ENCODE measurements at places on chromosomes 1 and 21. TPM values are rescaled to one million over a fixed set of nuclear protein-coding genes. Genes with fewer than 3 reads are reported as not detected.

MATN1 gene
- 0.42 TPM for polyA plus RNA-seq

MYBPH gene
- polyA plus RNA-seq, result not detected

CLCA2 gene
- not detected for polyA plus RNA-seq

TSPEAR gene
- polyA plus RNA-seq, result not detected

E2F2 gene
- 0.50 TPM for polyA plus RNA-seq

SPRR1B gene
- polyA plus RNA-seq, result not detected

IFFO2 gene
- polyA plus RNA-seq, result 2.6 TPM

MOV10 gene
- 3.0 TPM for polyA plus RNA-seq

ITLN2 gene
- polyA plus RNA-seq, result not detected

DAB1 gene
- 11.4 TPM for polyA plus RNA-seq

CEP170 gene
- polyA plus RNA-seq, result 403 TPM

FALEC gene
- not detected for polyA plus RNA-seq

MAP3K21 gene
- polyA plus RNA-seq, result 3.7 TPM

MPZL1 gene
- 191 TPM for polyA plus RNA-seq
